ENCODE measurements at places on chromosomes 5 and 9.

- no peak for DNase-seq
Observed at GRCh38 chr9:121720311-121721057, 69.0 kb downstream of the DAB2IP start.

DNA sequence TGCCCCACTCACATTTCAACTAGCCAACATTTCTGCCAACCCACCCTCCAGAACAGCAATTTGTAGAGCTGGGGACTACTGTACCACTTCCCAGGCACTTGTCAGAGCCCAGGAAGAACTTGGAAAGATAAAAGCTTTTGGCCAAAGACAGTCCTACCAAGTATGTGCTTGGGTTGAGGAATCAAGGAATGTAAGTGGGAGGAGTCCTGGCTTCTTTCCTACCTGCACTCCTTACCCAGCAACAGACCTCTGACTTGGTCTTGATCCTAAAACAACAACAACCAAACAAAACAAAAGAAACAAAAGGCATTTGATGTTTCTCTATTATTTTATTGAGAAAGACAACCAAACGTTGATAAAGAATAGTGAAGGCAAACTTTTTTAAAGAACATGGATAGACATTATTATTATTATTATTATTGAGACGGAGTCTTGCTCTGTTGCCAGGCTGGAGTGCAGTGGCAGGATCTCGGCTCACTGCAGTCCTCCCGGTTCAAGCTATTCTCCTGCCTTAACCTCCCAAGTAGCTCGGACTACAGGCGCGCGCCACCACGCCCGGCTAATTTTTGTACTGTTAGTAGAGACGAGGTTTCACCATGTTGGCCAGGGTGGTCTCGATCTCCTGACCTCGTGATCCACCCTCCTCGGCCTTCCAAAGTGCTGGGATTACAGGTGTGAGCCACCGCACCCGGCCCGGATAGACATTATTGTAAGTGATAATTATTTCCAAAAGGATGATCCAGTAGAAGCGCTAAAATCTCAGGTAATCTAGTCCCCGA, 33.5 kb downstream of the ANXA2R start:
- no peak for DNase-seq

DNA sequence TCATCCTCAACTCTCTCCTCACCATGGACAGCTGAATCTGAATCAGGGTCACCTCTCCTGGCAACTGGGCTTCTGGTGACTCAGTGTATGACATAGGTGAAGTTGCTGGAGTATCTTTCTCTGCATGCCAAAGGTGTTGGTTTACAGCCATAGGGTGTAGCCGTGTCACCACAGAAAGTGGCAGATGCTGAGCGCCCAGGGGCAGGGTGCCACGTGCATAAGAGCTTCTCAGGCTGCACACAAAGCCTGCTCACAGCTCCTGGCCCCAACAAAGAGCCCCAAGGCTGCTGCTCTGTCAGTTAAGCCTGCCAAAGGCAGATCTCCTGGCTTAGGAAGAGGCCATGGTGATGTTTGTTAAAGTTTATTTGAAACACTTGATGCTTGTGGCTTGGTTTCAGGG, 297.7 kb upstream of the WWC1 start:
- DNase-seq: no peak

GRCh38 chr9:86099701-86100364, 475 bp upstream of the GOLM1 start:
- DNase-seq: peak; percentile 56

GRCh38 chr5:33346534-33346933, 94.2 kb upstream of the TARS1 start:
- no peak for DNase-seq

DNA sequence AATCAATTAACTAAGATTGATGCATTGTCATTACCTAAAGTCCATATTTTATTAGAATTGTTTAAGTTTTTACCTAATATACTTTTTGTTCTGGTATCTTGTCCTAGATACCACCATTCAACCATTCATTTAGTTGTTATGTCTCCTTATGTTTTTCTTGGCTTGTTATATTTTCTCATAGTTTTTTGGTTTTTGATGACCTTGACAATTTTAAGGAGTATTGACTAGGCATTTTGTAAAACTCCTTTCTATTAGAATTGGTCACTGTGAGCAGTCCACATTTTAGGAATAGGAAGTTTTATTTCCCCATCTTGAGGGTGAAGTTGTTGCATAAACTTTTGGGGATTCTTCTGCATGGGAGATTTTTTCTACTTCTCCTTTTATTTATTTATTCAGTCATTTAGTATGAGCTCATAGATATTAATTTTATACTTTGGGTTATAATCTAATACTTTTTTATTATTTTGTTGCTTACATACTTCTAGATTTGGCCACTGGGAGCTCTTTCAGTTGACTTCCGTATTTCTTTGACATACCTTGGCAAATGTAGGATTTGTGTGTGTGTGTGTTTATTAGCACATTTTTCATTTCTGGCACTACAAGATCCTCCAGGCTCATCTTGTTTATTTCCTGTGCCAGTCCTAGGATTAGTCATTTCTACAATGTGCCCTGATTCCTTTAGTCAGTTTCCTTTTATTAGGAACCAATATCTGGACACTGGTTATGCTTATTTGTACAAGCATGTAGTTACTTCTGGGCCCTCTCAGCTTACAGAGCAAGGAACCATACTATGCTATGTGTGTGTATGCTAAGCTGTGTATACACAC, 134.9 kb upstream of the CDKN2B start:
- no peak for DNase-seq

GRCh38 chr5:112822456-112822855, 38.6 kb upstream of the SRP19 start:
- DNase-seq: peak; percentile 6

GRCh38 chr9:136497916-136498695, 15.3 kb upstream of the SEC16A start:
- DNase-seq: no peak

DNA sequence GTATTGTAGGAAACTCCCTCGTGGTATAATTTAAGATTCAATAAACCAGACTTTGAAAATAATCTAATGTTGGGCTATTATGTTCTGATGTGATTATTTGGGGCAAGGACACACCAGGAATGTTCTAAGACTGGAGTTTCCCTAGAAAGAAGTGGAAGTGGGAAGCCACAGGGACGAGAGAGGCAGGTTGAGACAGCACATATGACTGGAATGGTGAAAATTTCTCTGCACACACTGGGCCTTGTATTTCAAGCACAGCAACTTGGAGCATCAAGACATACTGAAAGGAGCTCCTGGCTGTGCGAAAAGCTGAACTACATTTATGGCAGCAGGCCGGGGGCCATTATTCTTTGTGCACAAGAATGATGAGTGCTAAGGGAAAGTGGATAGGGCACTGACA, 98.2 kb downstream of the CETN3 start:
- DNase-seq: no peak

- DNase-seq: no peak
Observed at GRCh38 chr9:123860603-123861002, 69.3 kb downstream of the DENND1A start.

GRCh38 chr9:95508968-95509850, 7.6 kb downstream of the PTCH1 start:
- peak; percentile 98 for DNase-seq

DNA sequence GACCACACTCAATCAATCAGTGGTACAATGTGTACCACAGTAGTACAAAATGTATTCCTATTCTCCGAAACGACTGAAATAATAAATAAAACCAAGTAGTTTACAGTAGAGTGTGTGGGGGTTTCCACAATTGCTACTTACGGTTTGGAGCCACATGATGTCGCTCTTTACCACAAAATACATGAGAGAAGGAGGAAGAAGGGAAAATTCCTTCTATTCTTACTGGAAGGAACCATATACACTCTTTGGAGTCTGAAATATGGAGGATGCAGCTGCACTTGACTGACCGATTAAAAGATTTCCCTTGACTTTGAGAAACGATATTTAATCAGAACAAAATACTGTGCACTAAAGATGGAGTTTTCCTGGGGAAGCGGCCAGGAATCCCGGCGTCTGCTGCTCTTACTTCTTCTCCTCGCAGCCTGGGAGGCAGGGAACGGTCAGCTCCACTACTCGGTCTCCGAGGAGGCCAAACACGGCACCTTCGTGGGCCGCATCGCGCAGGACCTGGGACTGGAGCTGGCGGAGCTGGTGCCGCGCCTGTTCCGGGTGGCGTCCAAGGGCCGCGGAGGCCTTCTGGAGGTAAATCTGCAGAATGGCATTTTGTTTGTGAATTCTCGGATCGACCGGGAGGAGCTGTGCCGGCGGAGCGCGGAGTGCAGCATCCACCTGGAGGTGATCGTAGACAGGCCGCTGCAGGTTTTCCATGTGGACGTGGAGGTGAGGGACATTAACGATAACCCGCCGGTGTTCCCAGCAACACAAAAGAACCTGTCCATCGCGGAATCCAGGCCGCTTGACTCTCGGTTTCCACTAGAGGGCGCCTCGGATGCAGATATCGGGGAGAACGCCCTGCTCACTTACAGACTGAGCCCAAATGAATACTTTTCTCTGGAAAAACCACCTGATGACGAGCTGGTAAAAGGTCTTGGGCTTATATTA, at the start of gene PCDHA4:
TSS of gene PCDHA4 (plus strand) at position 235 of the 942 bp plus-strand sequence.
- DNase-seq: no peak

DNA sequence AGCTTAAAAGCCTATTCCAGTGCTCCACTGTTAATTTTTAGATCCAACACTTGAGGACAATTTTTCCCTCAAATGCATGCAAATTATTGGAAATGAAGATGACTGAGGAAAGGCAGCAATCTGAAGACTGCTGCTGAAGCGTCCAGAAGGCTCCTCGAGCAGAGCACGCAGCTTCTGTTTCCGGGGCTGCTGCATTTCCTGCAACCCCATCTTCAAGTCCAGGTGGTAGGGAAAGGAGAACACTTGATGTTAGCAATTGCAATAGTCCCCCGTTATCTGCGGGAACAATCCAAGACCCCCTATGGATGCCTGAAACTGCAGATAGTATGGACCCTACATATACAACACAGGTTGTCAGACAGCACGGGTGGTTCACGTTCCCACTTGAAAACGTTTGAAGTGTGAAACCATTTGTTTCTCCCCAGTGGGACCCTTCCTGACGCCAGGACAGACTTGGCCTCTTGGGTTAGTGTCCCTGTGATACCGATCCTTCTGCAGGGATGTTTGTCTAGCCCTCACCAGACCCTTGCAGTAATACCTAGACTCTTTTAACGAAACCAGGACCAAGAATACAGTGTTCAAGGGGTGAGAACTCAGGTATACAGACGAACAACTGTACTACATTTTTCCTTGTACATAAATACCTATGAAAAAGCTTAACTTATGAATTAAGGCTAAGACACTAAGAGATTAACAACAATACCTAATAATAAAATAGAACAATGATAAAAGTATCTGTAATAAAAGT, 152.3 kb downstream of the HSD17B3 start:
- no peak for DNase-seq

DNA sequence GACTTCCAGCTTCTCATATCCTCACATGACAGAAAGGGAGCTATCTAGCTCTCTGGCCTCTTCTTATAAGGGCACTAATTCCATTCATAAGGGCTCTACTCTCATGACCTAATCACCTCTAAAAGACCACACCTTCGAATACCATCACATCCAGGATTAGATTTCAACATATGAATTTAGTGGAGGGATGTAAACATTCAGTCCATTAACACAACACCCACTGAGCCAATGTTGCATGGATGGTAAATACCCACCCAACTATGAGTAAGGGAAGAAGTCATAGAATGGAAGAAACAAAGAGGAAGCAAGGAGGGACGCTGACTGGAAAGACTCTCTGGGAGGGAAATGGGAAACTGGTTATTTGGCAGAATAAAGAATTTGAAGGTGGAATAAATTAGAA, 112.6 kb upstream of the CCDC112 start:
- no peak for DNase-seq
